ENCODE measurements at places on chromosomes 2 and 18.

GRCh38 chr18:26532367-26533340 is 15.7 kb downstream of the KCTD1 start:
- no peak for DNase-seq

- no peak for DNase-seq
Observed at GRCh38 chr18:23265682-23266399, 130.6 kb downstream of the CABLES1 start.

GRCh38 chr2:10158681-10159080 is 36.1 kb downstream of the RRM2 start:
- DNase-seq = no peak

DNA sequence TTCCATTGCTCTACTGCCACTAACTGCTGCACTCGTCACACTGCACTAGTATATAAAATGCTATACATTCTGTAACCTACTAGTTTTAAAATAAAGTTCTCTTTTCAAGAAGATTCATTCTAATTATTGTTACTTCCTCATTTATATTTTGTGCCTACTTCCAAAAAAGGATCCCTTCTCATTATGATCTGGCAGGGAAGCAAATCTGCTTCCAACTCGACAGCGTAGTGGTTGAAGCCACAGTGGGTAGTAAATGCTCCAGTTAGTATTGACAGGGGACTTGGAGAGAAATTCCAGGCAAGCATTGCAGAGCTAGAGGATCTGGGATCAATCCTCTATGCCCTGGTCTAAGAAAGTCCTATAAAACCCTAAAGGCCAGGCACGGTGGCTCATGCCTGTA is 53.3 kb upstream of the AP1S3 start:
- no peak for DNase-seq

DNA sequence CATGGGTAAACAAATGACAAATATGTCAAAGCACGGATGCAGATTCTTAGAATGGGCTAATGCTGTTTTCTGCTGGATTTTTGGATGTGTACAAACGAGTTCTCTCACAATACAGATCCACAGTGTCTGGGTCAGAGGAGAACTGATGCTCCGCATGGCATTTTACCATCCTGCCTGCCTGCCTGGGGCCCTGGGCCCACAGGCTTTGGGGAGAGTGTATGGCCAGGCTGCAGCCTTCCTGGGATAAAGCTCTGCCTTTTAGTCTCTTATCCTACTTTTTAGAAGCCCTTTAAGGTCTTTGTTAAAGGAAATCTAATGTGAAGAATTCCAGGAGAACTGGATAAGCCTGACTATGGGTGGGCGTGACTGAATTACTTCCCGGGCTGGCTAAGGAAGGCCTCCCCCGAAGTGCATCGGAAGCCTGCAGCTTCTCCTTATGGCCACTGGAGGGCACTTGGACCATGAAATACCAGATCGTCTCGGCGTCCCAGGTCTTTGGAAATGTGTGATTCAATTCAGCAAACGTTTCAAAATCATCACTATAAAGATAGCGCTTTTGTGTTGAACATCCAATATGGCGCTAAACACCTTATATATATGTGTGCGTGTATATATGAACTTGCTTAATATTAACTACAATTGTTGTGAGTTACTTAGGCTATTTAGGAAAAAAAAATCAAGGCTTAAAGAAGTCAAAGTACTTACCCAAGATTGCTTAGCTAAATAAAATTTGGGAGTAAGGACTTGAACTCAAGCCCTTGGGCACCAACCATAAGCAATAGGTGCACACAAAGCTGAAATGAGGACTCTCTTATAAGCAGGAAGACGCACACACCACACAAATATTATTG is 15.2 kb upstream of the DNPEP start:
- peak; percentile 51 for DNase-seq

DNA sequence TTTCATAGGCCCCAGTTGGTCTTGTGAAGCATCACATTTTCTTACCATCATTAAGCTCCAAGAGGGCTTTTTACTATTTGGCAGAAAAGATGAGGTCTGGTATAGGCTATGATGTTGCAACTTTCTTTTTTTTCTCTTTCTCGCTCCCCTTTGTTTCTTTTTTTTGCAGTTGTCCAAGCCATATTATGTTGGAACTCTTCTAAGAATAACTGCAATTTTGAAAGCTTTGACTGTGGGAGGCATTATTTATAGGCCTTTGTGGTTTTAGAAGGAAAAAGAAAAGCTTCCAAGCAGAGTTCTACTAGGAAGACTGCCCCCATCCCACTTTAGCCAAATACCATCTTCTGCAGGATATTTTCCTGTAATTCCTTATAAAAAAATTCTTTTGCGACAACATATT is 571.6 kb downstream of the ARHGAP15 start:
- no peak for DNase-seq

GRCh38 chr2:177489719-177490301 is 97.2 kb downstream of the AGPS start:
- no peak for DNase-seq

- no peak for DNase-seq
Observed at GRCh38 chr18:27860011-27860410, 316.9 kb downstream of the CDH2 start.

GRCh38 chr18:64273724-64274123 is 124.8 kb upstream of the LINC00305 start:
- DNase-seq = no peak

DNA sequence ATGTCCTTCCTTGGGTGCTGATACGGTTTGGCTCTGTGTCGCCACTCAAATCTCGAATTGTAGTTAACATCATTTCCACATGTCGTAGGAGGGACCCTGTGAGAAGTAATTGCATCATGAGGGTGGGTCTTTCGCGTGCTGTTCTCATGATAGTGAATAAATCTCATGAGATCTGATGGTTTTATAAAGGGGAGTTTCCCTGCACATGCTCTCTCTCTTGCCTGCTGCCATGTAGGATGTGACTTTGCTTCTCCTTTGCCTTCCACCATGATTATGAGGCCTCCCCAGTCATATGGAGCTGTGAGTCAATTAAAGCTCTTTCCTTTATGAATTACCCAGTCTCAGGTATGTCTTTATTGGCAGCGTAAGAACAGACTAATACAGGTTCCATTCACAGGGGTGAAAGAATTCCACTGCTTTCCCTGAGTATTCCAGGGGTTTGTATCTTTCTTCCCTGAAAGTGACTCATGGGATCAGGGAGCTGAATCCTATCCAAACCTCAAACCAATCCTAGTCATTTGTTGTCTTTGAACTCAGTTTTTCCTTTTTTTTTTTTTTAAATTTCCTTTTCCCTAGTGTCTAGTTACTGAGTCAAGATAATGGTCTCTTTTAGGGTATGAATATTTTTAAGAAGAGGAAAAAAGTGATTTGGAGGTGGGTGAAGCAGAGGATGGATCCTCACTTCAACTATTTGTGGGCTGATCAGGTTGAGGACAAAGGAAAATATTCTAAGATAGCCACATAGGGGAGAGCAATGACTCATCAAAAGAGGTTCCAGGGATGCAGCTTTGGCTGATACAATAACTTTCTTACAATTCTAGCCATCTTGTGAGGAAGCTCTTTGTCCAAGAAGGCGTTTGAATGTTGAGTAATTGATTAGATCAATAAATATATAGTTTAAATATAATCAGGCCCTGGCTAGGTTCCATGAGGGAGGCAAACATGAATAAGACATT is 19.5 kb upstream of the KCNE4 start:
- DNase-seq = no peak

DNA sequence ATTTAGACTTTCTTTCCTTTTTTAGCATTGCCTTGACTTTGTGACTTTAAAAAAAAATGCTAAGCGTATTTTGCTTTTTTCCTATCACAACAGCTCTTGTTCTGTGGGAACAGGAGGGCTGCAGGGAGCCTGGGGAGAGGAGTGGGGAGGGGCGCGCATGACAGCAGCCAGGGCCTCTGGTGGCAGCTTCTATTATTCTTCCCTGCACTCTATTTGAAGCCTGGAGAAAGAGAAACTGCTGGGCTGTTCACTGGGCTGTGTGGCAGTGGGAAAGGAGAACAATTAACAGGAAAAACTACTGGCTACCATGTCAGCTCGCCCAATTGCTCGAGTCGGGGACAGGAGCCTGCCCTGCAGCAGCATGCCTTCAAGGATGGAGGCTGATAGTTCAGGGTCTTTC is 119.0 kb upstream of the ZBTB14 start:
- DNase-seq = no peak

DNA sequence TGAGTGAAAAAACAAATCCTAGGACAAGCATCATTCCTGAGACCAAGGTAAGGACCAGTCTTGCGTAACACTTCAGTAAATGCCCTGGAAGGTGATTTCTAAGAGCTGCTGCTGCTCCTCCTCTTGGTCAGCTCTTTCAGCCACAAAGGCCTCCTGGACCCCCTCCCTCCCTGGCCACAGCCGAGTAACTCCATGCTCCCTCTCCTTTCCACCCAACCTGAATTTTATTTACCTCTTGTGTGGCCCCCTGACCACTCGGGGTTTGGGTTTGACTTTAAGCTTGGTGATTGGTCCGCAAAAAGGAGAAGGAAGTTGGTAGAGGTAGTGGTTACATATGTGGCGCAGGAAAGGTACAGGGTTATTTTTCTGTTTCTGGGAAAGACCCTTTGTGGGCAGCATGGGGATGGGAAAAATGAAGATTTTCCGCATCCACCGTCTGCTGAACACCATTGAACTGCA is 9.2 kb downstream of the HTRA2 start:
- no peak for DNase-seq

DNA sequence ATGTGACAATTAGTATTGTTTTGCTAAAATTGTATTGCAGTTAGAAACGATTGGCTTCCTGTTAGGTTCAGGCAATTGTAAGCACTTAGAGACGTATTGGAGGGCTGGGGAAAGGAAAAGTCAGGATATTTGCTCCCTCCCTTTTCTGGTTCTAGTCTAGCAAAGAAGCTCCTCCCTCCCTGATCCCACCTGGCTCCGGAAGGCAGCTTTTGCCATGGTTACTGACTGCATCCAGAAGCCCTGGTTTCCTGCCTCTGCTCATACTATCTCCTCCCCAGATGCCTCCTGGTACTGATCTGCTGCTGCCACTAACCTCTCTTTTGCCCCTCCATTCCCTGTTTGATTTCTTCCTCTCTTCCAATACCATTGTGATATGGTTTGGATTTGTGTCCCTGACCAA is 275.9 kb downstream of the MREG start:
- DNase-seq = no peak

GRCh38 chr2:204885747-204886146 is 340.5 kb downstream of the PARD3B start:
- no peak for DNase-seq

- DNase-seq = no peak
Observed at GRCh38 chr2:215527736-215528135, 91.9 kb upstream of the FN1 start.

DNA sequence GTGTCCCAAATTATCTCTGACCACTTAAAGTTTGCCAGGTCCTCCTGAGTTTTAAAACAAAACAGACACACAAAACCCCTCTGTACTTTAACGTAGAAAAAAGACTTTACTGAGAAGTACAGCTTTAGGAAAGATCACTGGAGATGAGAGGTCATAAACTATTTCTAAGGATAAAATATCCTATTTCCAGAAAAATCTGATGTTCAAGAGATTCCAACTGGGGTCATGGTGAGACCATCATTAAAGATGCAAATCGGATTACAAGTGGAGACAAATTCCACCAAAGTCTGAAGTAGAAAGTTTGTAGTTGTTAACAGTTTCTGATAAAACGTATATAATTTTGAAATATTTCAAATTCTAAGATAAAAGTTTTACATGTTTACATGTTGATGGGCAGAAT is 241.6 kb downstream of the TCF4 start:
- no peak for DNase-seq

DNA sequence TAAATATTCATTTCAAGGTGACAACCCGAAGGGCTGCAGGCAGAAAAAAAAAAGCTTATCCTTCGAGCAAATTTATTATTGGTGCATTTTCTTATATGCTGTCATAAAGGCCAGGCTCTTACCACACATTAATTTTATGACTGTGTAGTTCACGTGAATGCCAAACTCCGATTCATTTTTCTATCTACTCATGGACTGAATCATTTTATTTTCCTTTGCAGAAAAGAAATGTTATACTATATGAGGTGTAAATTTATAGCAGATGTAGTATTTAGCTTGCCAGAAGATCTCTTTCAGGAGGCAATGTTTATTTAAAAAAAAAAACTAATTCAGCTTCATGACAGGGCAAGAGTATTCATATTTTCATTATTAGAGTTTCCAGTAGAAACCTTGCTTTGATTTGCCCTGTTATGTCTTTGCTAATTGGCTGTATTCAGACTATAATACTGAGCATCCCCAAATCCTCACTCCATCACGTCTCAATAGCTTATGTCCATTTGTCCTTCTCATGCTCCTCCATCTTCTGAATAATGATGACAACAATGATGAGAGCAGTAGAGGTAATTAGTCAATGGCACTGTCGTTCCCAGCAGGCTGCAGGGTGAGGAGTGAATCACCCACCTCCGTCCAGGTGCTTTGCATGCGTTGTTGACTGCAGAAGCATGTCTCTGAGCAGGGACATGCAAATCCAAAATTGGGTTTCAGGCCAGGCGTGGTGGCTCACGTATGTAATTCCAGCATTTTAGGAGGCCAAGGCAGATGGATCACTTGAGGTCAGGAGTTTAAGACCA is 101.1 kb upstream of the RAB12 start:
- DNase-seq = no peak

- DNase-seq = peak; percentile 39
Observed at GRCh38 chr2:132547090-132547687, 122.8 kb downstream of the LYPD1 start.

DNA sequence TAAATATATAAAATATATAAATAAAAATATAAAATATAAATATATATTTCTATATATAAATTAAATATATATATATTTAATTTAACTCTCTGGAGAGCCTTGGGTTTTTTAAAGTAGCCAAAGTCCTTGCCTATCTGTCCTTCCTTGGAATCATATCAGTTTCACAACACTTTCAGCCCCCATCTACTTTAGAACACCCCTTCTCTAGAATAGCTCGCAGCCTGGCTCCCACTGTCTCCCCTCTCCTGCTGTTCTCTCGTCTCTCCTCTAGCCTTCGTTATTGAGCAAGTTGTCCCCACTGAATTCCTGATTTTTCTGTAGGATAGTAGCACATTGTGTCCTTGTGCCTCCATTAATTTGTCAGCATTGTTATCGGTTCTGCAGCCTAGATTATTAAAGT is 677.0 kb downstream of the RNF144A start:
- no peak for DNase-seq

- no peak for DNase-seq
Observed at GRCh38 chr2:595831-596592, 81.2 kb downstream of the TMEM18 start.

- peak; percentile 66 for DNase-seq
Observed at GRCh38 chr2:20578895-20579825, 71.7 kb downstream of the HS1BP3 start.

DNA sequence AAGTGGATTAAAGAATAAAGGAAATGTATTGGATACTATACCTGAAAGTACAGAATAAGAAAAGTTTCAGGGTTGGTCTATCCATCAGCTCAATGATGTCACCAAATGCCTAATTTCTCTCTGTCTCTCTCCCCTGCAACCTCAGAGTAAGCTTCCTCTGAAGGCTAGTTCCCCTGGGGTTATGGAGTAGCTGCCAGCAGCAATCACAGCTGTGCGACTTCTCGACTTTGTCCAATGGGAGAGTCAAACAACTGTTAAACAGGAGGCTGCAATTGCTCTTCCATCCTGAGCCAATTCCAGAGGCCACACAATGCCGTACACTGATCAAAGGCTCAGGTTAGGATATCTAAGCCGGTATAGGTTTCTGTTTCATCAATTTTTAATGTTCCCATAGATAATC is 95.3 kb upstream of the FANCL start:
- no peak for DNase-seq
